GM23248 (cell line): ENCODE measurements at places on chromosomes 6 and 20. TPM values are rescaled to one million over a fixed set of nuclear protein-coding genes. Genes with fewer than 3 reads are reported as not detected.

The TMEM63B gene
- 29.0 and 43.2 TPM in 2 replicates for total RNA-seq

The ZNF391 gene
- 1.4 and 4.7 TPM in 2 replicates for total RNA-seq

DNA sequence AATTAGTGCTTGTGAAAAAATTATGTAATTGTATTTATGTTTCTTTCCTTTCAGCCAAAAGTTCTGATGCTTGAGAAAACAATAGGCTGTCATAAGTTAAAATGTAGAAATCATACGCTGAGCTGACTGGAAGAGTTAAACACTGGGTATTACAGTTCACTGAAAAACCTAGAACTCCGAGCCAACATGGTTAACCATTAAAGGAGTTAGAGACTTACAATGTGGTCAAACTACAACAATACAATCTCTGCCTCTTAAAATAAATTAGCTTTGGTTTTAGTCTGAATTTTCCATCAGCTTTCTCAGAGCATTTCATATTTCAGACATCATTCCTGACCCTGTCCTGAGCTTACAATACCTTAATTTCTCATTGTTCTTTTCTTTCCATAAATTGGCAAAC is 91.0 kb downstream of the COL12A1 start:
- no peak for DNase-seq
- H3K4me1 ChIP-seq: peaks cover 27% of the 10 kb centered on the region; the same call in 1 of the 2 replicates
- H3K36me3 ChIP-seq: peaks cover 91% of the 10 kb centered on the region

The PTGIS gene
- 178 and 192 TPM in 2 replicates for total RNA-seq

The PHF3 gene
- total RNA-seq: 34.7 and 36.0 TPM in 2 replicates

DNA sequence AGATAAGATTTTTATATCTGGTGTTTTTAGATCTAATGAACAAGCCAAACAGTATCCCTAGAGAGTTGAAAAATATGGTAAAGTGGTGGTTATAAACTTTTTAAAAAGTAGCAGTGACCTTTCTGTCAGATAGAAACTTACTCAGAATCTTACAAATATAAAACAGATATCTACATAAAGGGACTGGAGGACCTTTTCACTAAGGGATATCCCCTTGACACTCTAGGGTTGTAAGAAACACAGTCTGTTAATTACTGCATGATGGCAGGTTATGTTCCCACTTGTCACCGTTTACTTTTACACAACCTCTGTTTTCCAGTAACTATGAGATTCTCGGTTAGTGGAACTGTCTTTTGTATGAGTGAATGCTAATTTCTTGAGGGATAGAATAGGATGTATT is 11.5 kb downstream of the CFAP206 start:
- no peaks in the 10 kb centered on the region for H3K27me3 ChIP-seq
- no peak overlapping the region for H3K4me3 ChIP-seq
- no peaks in the 10 kb centered on the region for H3K4me1 ChIP-seq
- no peaks in the 10 kb centered on the region for H3K36me3 ChIP-seq
